ENCODE measurements at places on chromosomes 3 and 15.

GRCh38 chr3:105622169-105622568, 246.6 kb downstream of the CBLB start:
- no peak for DNase-seq

DNA sequence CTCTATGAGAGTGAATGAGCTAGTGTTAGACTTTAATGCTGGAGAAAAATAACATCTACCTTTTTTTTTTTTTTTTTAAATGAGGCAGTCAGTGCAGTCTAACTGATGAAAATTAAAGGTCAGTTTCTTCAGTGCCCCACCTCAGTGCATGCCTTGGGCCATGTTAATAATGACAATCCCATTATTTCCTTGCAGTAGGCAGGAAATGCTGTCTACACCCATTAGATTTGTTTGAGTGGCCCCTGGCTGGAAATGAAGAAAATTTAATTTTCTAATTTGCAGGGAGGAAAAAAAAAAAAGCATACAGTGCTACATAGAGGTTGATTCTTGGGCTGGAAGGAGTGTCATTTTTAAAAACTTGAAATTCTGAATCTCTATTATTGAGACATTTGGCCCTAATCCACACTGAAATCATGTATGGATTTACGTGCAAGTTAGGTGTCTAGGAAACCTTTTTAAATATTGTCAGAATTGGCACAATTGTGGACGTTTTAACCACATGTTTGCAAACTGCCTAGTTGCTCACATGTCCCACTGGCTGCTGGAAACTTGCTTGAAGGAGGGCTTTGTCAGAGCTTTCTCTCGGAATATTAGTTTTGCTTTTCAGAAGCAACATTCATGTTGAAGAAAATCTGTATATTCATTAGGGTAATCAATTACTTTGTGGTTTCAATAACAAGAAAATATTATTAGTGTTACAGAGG, 18.4 kb downstream of the FNDC3B start:
- no peak for DNase-seq

GRCh38 chr3:130250982-130251381, 94.5 kb upstream of the COL6A5 start:
- DNase-seq = no peak

DNA sequence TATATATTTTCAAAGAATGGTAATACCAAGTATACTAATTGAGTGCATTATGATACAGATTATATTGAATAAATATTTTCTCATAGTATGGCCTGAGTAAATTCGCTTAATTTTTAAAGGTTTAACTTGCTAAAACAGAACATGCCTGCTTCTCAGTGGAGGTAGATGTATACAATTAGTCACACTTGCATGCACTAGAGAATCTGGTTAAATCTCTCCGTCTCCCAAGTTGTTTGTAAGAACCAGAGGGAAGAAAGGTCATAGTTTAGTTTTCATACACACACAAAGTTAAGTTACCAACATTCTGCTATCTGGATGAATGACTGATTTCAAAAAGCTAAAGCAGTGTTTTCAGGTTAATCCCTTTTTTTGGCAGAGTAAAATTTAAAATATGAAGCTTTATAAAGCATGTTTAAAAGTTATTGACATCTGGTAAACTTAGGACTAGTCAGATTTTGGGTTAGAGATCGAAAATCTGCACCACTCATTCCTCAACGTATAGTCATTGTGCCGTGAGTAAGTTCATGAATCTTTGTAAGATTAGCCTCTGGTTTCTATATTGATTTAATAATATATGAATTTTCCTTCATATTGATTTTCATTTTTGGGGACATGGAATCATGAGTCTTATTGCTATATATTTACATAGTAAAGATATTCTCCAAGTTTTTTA, 117.6 kb upstream of the SAMMSON start:
- DNase-seq = no peak

DNA sequence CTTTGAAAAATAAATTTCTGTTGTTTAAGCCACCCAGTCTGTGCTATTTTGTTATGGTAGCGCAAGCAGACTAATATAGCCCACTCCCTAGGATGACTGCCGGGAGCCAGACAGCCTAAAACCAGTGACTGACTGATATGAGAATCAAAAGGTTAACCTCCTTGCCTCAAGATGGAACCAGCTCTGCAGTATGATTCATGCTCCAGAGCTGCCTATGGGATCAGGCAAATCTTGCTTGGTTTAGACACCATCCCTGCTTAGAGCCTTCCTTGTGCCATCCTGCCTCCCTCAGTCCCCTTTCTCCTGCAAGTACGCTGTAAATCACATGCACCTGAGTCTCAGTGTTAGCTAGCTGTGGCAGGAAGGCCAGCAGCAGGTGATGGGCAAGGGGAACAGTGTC, 39.3 kb downstream of the TRANK1 start:
- no peak for DNase-seq

DNA sequence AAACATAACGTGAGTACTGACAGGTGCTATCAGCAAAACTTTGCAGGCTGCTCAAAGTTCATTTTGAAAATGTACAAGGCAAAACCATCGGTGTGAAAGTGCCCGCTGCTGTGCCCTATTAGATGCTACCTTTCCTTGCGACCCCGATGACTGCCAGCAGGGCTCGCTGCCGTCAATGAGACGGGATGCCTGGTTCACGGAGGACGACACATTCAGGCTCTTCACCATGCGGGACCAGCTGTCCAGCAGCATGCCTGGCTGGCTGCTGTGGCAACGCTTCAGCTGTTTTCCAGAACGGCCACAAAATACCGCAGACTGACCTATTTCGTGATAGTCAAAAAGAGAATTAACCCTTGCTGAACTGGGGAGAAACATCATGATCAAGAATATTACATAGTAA, 92.7 kb upstream of the OCA2 start:
- DNase-seq = no peak

DNA sequence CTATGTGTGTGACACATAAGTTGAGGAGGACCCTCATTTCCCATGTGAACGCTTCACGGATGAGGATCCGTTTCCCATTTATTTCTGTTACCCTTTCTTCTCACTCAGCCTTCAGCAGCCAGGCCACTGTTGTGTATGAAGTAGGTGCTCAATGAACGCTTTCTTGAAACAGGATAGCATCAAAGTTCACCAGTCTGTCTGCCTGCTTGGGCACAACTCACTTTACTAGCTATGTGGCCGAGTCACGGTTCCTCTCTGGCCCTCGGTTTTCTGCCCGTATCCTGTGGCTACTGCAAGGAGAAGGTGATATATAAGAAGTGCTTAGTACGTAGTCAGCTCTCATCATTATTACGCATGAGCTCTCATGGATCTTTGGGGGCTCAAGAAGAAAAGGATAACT, 22.4 kb downstream of the ACSBG1 start:
- no peak for DNase-seq

All from colonic mucosa (tissue), 4 donors.